ENCODE measurements at places on chromosomes 12 and 14. TPM values are rescaled to one million over a fixed set of nuclear protein-coding genes. Genes with fewer than 3 reads are reported as not detected.
A peak's percentile ranks its signal among the peaks of the same experiment; 100 is the strongest.

The GNB3 gene
- total RNA-seq: 10.2 TPM

GRCh38 chr12:88188180-88188579 lies 46.1 kb downstream of the TMTC3 start:
- H3K4me1 ChIP-seq: peaks cover 11% of the 10 kb centered on the region
- H3K27me3 ChIP-seq: no peaks in the 10 kb centered on the region
- no peak for DNase-seq
- no peak overlapping the region for H3K27ac ChIP-seq

DNA sequence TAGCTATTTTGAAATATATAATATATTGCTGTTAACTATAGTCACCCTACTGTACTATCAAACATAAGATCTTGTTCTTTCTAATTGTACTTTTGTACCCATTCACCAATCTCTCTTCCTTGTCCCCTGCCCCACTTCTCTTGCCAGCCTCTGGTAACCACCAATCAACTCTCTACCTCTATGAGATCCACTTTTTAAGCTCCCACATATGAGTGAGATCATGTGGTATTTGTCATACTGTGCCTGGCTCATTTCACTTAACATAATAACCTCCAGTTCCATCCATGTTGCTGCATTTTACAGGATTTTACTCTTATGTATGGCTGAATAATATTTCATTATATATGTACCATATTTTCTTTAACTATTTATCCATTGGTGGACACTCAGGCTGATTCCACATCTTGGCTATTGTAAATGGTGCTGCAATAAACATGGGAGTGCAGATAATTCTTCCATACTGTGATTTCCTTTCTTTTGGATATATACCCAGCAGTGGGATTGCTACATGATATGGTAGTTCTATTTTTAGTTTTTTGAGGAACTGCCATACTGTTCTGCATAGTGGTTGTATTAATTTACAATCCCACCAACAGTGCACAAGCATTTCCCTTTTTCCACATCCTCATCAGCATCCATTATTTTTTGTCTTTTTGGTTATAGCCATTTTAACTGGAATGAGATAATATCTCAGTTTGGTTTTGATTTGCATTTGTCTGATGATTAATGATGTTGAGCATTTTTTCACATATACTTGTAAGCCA lies 33.5 kb upstream of the SPIC start:
- DNase-seq: no peak
- H3K4me3 ChIP-seq: no peak overlapping the region
- no peak overlapping the region for H3K27ac ChIP-seq
- peaks cover 5% of the 10 kb centered on the region for H3K27me3 ChIP-seq
- H3K36me3 ChIP-seq: no peaks in the 10 kb centered on the region

GRCh38 chr12:44523828-44524227 lies 352.3 kb downstream of the NELL2 start:
- DNase-seq: no peak
- H3K27me3 ChIP-seq: no peaks in the 10 kb centered on the region
- peaks cover 3% of the 10 kb centered on the region for H3K4me1 ChIP-seq
- H3K27ac ChIP-seq: no peak overlapping the region
- H3K4me3 ChIP-seq: no peak overlapping the region
- H3K36me3 ChIP-seq: no peaks in the 10 kb centered on the region

GRCh38 chr12:13571035-13571434 lies 374.5 kb downstream of the EMP1 start:
- H3K27me3 ChIP-seq: no peaks in the 10 kb centered on the region
- no peak overlapping the region for H3K4me3 ChIP-seq
- peaks cover 11% of the 10 kb centered on the region for H3K4me1 ChIP-seq
- no peaks in the 10 kb centered on the region for H3K36me3 ChIP-seq

DNA sequence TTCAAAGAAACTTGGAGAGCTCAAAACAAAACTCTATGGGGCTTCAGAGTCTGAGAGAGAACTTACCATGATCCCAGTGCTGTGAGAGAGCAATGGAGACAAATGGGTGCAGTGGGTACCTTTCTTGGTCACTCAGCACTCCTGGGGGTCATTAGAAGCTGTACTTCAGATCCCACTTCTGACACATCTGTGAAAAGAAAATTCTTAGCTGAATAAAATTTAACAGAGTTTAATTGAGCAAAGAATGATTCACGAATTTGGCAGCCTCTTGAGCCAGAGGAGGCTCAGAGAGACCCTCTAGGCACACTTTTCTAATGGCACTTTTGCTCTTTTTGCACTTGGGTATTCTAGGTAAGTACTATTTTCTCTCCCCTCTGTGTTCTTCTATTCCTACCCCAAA lies 96.8 kb upstream of the SYT10 start:
- no peaks in the 10 kb centered on the region for H3K36me3 ChIP-seq
- no peaks in the 10 kb centered on the region for H3K4me1 ChIP-seq
- no peaks in the 10 kb centered on the region for H3K27me3 ChIP-seq
- DNase-seq: no peak
- no peak overlapping the region for H3K27ac ChIP-seq
- no peak overlapping the region for H3K4me3 ChIP-seq

The LRP6 gene
- total RNA-seq: 41.4 TPM

DNA sequence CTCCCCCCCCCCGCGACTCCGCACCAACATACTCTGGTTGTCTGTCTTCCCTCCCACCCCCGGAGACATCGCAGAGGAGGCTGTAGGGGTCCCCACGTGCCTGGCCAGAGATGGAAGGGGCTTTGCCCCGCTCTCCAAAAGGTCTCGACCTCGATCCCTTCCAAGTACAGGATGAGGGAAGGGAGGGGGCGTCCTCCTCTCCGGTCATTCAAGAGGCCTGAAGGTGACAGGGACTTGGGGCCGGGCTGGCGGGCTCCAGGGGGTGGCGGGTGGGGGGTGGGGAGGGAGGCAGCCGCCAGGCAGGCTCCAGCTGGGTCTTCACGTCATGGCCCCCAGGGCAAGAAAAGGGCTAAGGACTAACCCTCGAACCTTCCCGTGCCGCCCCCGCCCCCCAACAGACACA lies 15.1 kb downstream of the TBX3 start:
- H3K27me3 ChIP-seq: peaks cover 78% of the 10 kb centered on the region
- no peak overlapping the region for H3K27ac ChIP-seq
- no peak for DNase-seq
- H3K4me3 ChIP-seq: peak overlapping the region; percentile 78

GRCh38 chr14:20809917-20810316 lies 7.3 kb upstream of the RNASE1 start:
- no peak for DNase-seq
- no peaks in the 10 kb centered on the region for H3K4me1 ChIP-seq
- H3K4me3 ChIP-seq: no peak overlapping the region
- peaks cover 10% of the 10 kb centered on the region for H3K27me3 ChIP-seq
- H3K27ac ChIP-seq: no peak overlapping the region

DNA sequence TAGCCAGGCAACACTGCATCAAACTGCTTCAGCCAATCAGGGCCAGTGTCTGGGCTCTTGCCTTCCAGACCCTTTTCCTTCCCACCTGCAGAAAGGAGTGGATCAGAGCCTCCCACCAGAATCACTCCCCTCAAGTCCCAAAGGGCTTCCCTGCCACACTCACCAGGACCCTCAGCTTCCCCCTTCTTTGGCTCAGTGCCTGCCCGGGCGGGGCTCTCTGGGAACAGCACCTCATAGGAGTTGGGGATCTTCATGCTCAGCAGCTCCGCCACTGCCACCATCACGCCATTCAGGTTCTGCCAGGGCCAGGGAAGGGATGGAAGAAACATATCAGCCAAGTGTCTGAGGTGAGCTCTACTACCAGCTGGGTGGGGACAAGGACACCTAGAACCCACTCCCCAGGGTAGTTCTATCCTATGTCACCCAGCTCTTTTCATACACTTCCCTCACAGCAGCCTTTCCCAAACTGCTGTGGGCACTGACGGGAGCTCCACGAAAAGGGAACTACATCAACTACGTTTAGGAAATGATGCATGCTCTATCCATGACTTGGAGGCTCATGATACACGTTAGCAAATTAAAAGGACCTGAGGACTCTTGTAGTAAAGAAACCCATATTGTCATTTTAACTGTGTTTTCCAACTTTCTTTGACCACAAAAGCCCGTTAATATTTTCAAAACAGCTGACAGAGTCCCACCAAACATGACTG lies 9.4 kb upstream of the PRKAG1 start:
- no peaks in the 10 kb centered on the region for H3K4me1 ChIP-seq
- peak; percentile 65 for DNase-seq
- H3K27ac ChIP-seq: no peak overlapping the region
- H3K27me3 ChIP-seq: no peaks in the 10 kb centered on the region

The ASCL1 gene
- total RNA-seq: not detected

The MMP14 gene
- 486 TPM for total RNA-seq

The SLCO1B1 gene
- total RNA-seq: not detected

The PRH2 gene
- total RNA-seq: not detected

DNA sequence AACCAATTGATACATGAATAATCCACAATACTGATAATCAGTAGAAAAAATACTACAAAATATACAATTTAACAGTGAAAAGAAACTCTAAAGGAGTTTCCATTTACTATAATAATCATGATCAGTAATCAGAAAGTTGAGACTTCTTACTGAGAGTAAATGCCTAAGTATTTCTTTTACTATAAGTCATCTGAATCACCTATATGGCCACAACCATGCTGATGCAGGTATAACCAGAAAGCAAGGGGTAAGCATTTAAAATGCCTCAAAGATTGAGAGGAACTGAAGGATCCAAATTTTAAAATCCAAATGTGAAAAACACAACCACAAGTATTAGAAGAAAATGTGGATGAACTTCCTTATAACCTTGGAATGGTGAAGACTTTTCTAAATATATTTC lies 23.4 kb downstream of the CDK17 start:
- H3K4me1 ChIP-seq: peaks cover 37% of the 10 kb centered on the region
- H3K4me3 ChIP-seq: no peak overlapping the region
- H3K36me3 ChIP-seq: peaks cover 2% of the 10 kb centered on the region
- H3K27ac ChIP-seq: no peak overlapping the region
- DNase-seq: no peak

The CMAS gene
- 28.5 TPM for total RNA-seq

- DNase-seq: no peak
- peaks cover 52% of the 10 kb centered on the region for H3K4me1 ChIP-seq
- no peaks in the 10 kb centered on the region for H3K27me3 ChIP-seq
Observed at GRCh38 chr14:51304438-51304837, 64.4 kb downstream of the TMX1 start.

The CIDEB gene
- total RNA-seq: not detected

DNA sequence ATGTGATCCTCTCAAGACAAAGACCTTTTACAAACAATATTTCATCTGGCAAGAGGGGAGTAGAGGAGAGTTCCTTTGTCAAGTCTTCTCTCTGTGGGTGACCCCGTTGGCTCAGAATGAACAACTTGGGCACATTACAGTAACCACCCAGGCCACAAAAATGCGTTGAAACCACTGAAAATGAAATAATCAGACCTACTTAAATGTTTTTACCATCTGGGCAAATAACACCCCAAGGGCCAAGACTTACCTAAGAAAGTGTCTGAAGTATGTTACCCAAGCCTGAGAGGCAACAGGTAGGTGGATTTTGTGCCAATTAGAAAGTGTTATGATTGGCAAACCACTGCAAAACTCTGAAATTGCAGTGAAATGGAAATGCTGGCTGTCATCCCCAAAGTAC lies 1.3 kb downstream of the TC2N start:
- peaks cover 63% of the 10 kb centered on the region for H3K36me3 ChIP-seq
- H3K27ac ChIP-seq: peak overlapping the region; percentile 69
- H3K27me3 ChIP-seq: no peaks in the 10 kb centered on the region

- DNase-seq: no peak
- peaks cover 42% of the 10 kb centered on the region for H3K4me1 ChIP-seq
- no peak overlapping the region for H3K27ac ChIP-seq
- no peaks in the 10 kb centered on the region for H3K36me3 ChIP-seq
Observed at GRCh38 chr12:1695886-1696670, 5.2 kb downstream of the ADIPOR2 start.

The KRT79 gene
- total RNA-seq: 0.31 TPM

The DUSP6 gene
- 5.9 TPM for total RNA-seq

DNA sequence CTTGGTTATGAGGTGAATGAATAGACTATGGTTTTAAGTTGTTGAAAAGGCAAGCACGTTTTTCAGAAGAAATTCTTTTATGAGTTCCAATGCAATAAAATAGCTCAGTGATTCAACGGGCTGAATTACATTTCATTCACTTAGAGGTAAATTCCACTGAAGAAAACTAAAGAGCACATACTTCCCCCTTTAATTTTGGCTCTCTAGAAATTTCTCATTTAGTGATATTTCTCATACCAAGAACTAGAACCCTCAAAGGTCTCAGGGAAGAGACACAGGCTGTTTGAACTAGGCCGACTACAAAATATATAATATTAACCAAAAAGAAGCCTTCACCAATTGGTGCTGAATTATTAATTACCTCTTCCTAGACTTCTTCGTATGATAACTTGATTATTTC lies 68.6 kb downstream of the TAOK3 start:
- H3K27me3 ChIP-seq: no peaks in the 10 kb centered on the region
- DNase-seq: no peak
- no peak overlapping the region for H3K27ac ChIP-seq
- no peaks in the 10 kb centered on the region for H3K36me3 ChIP-seq
- H3K4me3 ChIP-seq: no peak overlapping the region

- no peaks in the 10 kb centered on the region for H3K36me3 ChIP-seq
- no peak overlapping the region for H3K27ac ChIP-seq
- no peak for DNase-seq
- peaks cover 8% of the 10 kb centered on the region for H3K4me1 ChIP-seq
- no peak overlapping the region for H3K4me3 ChIP-seq
Observed at GRCh38 chr14:59123531-59123930, 64.9 kb upstream of the DAAM1 start.

DNA sequence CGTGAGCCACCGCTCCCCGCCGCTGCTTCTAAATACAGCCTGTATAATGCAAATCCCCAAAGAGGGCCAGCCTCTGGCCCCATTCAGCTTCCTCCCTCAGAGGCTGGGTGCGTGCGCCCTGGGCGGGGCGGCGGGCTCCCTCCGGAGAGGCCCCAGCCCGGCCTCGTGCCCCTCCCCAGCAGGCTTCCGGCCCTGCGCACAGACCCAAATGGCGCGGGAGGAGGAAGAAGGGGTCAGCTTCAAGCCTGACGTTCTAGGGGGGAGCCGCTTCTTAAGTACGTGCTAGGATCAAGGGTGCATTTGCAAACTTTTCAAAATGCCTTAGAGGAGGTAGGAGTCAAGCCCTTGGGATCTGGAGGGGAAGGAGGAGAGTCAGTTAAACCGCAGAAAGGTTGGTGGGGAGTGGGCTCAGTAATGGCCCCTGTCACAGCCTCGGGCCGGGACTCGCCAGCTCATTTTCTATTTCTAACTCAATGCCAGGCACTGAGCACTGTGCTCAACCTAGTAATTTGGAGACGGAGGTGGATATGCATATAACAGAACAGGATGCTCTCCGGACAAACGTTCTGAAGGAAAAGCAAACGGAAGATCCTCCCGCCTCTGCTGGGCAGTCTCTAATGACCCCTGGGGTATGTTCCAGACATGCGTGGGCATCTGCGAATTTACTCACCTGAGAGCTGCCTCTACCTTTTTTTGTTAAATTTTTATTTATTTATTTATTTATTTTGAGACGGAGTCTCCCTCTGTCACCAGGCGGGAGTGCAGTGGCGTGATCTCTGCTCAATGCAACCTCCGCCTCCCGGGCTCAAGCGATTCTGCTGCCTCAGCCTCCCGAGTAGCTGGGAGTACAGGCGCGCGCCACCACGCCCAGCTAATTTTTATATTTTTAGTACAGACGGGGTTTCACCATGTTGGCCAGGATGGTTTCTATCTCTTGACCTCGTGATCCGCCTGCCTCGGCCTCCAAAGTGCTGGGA lies 32.3 kb downstream of the NINJ2 start:
- no peak overlapping the region for H3K4me3 ChIP-seq
- peak overlapping the region; percentile 90 for H3K27ac ChIP-seq
- H3K4me1 ChIP-seq: peaks cover 56% of the 10 kb centered on the region
- DNase-seq: peak; percentile 70
- H3K36me3 ChIP-seq: no peaks in the 10 kb centered on the region

All from chondrocyte (in vitro differentiated cells).